Dorsolateral prefrontal cortex (tissue), 122 donors: ENCODE measurements at places on chromosomes 1 and 21.

DNA sequence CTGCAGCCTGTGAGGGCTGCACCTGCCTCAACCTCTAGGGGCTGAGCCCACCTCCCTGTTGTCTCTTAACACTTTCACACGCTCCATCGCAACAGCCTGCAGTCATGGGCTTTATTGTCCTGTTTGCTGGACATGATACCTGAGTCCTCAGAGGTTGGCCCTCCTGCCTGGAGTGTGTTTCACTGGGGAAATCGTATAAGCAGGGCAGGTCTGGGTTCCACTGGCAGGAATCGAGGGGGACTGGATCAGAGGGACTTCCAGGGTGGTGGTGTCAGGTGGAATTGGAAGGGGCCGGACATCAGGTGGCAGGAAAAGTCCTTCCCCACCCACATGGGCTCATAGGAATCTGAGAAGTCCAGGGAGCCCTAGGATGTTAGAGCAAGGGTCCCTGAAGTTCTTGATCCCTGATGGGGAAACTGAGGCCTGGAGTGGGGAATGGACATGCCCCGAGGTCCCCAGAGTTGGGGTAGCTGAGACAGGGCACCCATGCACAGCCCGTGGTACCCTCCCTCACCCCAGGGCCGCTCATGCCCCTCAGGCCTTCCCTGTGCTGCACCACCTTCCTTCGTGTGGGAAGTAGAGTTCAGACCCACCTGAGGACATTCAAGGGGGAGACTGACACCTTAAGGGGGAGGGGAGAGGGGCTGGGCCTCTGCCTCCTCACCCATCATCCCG, 66.6 kb downstream of the PIK3CD start:
- no peak for DNase-seq

GRCh38 chr1:226611301-226611700, 62.7 kb downstream of the STUM start:
- no peak for DNase-seq

GRCh38 chr21:15653710-15654109, 76.1 kb upstream of the USP25 start:
- no peak for DNase-seq

DNA sequence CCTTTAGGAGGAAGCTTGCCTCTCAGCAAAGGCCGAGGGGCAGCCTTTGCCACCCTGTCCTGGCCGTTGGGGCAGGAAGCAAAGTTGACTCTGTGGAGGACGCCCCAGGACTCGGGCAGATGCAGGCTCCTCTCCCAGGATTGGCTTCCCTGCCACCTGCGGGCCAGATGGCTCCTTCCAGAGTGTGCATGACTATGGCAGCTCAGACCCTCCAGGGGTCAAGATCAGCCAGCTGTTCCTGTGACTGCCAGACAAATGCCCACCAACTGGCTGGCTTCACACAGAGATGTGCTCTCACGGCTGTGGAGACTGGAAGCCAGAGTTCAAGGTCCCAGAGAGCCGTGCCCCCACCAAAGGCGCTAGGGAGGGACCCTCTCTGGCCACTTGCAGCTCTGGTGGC, 87.0 kb upstream of the VAMP3 start:
- no peak for DNase-seq
